ENCODE measurements at places on chromosomes 7 and 10.
A peak's percentile ranks its signal among the peaks of the same experiment; 100 is the strongest.

GRCh38 chr7:38318803-38319416, 45.5 kb upstream of the TARP start:
- DNase-seq: peak; percentile 55

- DNase-seq: no peak
These were observed 109.4 kb downstream of the SPDYE5 start for GRCh38 chr7:75601539-75601938.

GRCh38 chr10:80491251-80492102, 37.4 kb downstream of the TSPAN14 start:
- DNase-seq: no peak

DNA sequence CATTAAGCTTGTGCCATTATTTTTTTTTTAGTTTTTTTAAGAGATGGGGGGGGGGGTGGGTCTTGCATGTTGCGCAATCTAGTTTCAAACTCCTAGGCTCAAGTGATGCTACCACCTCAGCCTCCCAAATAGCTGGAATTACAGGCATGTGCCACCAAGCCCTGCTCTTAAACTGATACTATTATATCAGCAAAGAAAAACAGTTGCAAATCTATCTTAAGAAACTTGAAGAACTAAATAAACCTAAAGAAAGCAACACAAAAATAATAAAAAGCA, 47.5 kb downstream of the BRAF start:
- no peak for DNase-seq

DNA sequence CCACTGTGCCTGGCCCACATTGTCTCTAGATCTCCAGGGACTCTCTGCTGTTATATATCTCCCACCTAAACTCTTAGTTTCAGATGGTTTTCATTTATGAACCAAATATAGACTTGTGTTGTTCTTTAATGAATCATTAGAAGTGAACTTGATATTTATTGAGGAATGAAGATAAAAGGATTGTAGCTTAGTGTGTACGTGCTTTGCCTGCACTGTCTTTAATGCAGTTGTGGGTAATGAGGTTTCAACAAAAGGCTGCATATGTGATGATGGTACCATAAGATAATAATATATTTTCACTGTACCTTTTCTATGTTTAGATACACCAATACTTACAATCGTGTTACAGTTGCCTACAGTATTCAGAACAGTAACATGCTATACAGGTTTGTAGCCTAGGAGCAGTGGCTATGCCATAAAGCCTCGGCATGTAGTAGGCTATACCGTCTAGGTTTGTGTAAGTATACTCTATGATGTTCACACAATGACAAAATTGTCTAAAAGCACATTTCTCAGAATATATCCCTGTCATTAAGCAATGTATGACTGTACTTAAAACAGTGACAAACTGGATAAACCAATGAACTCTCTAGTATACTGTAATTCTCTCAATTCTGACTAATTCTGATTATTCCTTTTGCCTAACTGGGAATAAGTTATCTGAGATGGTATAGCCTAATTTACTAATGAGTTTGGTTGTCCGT, 25.2 kb downstream of the VCL start:
- no peak for DNase-seq

- DNase-seq: no peak
These were observed 44.3 kb upstream of the EIF4H start for GRCh38 chr7:74129887-74130286.

- DNase-seq: no peak
These were observed 55.5 kb upstream of the LRGUK start for GRCh38 chr7:134071355-134072331.

DNA sequence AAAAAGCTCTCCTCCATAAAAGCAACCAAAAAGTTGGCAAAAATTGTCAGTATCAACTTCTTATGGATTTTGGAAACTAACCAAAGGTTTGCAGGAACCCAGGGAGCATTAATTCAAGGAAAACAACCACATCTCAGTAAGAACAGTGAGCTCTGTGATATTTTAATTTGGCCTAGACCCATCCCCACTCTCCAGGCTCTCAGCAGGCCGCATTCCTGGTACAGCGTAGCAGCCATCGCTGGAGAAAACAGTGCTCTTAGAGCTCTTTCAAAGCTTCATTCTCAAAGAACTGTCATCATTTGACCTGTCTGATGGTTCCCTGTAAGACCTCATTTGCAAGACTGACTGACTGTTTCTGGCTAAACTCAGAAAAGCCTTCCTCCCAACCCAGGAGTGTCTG, 81.9 kb downstream of the NUDCD3 start:
- no peak for DNase-seq

- no peak for DNase-seq
These were observed 300.5 kb upstream of the MYO3A start for GRCh38 chr10:25633542-25633941.

DNA sequence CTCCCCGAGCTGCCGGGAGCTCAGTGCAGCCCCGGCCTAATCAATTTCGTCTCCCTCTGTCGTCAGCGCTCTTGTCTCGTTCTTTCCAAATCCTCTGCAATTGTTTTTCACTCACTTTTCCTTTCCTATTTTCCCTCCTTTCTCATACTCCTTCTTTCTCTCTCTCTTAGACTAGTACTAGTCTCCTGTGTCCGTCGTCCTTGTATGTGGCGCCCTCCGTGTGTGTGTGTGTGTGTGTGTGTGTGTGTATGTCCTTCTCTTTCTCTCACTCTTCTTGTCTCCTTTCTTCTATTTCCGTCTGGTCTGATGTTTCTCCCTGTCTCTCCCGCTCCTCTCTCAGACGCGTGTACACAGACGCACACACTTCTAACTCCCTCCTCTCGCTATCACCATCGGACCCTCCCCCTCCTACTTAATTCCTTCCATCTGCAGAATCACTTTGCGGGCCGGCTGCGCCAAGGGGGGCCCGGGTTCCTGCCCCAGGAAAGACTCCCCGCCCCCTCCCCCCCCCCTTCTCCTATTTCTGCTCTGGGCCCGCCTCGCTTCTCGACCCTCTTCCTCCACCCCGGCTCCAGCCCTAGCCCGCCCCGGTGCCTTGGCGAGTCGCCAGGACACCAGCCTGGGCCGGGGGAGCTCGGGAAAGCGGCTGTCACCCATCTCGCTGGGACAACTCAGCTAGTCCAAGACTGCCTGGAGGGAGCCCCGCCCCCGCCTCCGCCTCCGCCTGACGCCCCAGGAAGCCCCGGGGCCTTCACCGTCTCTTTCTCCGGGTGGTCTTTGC, 743 bp upstream of the ZCCHC24 start:
- no peak for DNase-seq

DNA sequence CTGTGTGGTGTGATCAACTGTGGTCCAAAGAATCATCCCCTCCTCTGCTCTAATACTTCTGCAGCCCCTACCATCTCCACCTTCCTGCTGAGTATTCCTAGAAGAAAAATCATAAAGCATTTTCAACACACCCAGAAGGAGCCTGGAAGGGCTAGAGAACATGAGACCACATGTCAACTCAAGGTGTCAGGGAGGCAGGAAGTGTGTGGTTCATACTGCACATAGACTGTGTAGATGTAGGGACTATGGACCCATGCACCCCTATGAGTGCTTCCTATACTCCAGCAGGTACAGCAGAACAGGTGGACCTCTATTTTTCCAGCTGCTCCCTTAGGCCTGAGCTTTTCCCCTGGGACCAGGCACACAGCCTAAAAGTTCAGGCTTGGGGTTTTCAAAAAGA, 2.6 kb upstream of the ZNF746 start:
- DNase-seq: no peak

- DNase-seq: no peak
These were observed 4.5 kb upstream of the DRGX start for GRCh38 chr10:49400365-49400764.

DNA sequence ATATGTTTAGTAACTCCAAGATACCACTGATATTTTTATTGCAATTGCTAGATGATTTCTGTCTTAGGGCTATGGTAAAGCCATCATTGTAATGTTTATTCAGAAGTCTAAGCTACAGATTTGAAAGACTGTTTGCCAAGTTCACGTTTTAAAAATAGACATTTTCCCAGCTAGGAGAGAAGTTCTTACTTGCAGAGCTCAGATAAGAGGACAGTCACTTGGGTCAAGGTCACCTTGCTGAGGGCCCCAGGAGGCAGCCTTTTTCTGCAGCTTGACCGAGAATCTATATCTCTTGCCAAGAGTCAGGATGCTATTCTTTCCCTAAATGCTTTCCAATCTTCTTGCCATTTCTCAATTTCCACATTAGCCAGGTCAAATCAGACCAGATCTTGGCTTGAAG, 1011.2 kb downstream of the KCNMA1 start:
- no peak for DNase-seq

GRCh38 chr7:49630513-49630912, 142.9 kb upstream of the VWC2 start:
- no peak for DNase-seq

GRCh38 chr10:21926949-21927348, 76.6 kb downstream of the DNAJC1 start:
- DNase-seq: peak; percentile 41

DNA sequence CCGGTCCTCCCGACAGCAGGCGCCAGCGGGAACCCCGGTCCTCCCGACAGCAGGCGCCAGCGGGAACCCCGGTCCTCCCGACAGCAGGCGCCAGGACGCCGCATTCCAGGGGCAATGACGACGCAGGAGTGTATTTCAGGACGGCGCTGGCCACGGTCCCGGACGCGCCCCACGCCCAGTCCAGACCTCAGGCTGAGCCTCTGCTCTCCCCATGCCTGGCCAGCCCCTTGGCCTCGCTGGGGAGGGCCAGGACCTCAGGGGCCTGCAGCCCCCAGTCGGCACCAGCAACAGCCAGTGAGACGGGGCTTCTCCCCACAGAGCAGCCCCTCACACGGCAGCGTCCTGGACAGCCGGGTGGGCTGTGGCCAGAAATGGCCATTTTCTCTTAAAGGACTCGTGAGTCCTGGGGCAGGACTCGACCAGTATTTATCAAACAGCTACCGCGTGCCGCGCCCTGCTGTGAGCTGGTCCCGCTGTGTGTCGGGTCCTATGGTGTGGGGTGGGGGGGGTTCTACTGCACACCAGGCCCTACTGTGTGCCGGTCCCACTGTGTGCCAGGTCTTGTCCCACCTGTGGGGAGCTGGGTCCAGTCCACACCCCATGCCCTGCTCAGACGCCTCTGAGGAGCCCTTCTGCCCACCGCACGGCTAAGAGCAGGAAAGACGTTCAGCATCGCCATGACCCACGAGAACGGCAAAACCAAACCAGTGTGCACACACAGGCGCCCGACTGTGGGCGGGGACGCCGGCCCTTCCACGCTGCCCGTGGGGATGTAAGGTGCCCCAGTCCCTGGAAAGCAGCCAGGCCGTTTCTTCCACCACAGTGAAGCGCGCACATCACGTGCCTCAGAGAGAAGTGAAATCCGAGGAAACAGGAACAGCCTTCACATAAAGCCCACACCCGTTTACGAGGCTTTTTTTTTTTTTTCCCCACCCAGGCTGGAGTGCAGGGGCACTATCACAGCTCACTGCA, 33.3 kb downstream of the GET4 start:
- DNase-seq: no peak

DNA sequence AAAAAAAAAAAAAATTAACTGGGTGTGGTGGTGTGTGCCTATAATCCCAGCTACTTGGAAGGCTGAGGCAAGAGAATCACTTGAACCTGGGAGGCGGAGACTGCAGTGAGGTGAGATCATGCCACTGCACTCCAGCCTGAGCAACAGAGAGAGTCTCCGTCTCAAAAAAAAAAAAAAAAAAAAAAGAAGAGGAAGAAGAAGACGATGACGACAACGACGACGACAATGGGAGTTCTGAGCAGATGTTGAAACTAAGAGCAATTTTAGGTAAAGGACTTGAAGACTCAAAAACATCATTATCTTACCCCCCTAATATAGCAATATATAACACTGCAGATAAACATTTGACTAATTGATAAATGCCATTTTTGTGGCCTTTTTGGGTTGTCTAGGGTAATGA, 39.5 kb upstream of the PPP1R17 start:
- no peak for DNase-seq

DNA sequence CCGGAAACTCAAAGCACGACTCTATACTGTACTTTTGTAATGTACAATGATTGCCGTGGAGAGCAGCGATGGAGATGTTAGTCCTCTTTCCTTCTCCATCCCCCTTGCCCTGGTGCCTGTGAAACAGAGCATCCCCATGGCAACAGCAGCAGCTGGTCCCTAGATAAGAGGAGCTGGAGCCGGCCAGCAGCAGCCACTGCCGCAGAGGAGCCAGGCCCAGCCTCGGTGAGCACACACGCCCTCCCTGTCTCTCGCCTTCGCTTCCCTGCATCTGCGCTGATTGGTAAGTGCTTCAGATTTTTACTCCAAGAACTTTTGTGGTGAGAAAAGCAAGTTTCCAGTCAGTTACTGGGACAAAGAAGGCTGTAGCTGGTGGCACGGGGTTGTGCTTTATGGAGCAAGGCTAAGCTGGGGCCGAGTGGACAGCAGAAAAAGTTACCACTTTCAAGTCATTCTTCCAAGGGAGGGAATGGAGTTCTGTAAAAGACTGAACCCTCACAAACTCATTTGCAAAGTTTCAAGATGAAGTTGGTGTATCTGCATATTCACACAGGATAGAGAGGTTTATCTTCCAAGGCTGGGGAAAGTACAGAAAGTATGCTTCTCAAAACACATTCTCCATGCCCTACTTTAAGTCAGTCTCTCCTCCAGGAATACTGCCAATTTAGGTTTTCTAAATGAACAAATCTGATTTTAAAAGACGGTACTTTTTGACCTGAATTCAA, at the start of gene PPP1R17:
TSS of gene PPP1R17 (plus strand) at position 192 of the 725 bp plus-strand sequence. CDS start 5,227 bp downstream, outside the sequence.
- no peak for DNase-seq

DNA sequence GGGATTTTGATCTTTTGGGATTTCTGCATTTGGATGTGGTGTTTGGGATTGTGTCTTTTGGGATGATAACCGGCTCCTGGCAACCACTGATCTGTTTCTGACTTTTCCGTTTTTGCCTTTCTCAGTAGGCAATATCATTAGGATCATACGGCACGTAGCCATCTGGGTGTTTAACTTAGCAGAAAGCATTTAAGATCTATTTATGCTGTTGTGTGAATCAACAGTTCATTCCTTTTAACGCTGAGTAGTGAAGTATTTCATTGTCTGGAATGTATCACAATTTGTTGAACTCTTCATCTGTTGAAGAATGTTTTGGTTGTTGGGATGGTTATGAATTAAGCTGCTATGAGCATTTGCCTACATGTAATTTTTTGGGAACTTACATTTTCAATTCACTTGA, 459.6 kb downstream of the SDK1 start:
- DNase-seq: no peak

GRCh38 chr7:67698354-67698753, 701.7 kb downstream of the TYW1 start:
- DNase-seq: no peak

- DNase-seq: no peak
These were observed 81.8 kb downstream of the PLCE1 start for GRCh38 chr10:94075506-94075905.

GRCh38 chr10:101405001-101405400, 51.0 kb downstream of the BTRC start:
- no peak for DNase-seq

GRCh38 chr7:49781996-49782395, 8.6 kb downstream of the VWC2 start:
- no peak for DNase-seq

GRCh38 chr10:93376372-93377293, 105.5 kb downstream of the MYOF start:
- DNase-seq: peak; percentile 69
